Motor neuron (in vitro differentiated cells): ENCODE measurements at places on chromosomes 5 and 9. TPM values are rescaled to one million over a fixed set of nuclear protein-coding genes. Genes with fewer than 3 reads are reported as not detected.

DNA sequence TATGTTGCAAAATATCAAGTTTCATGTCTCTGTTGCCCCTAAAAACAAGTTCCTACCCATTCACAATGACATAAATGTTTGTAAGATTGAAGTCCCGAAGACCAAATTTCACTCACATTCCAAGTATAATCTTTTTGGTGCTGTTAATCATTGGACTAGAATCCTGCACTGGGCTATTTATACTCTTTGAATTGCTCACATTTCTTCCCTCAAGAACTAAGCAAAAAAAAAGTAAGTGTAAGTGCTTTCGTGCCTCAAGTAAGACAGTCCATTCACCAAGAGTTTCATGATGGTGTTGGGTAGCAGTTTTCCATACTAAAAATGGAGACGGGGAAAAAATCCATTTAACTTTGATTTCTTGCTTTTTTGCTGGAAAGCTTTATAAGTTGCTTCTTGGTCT lies 242.3 kb downstream of the EBF1 start:
- no peak for ATAC-seq

DNA sequence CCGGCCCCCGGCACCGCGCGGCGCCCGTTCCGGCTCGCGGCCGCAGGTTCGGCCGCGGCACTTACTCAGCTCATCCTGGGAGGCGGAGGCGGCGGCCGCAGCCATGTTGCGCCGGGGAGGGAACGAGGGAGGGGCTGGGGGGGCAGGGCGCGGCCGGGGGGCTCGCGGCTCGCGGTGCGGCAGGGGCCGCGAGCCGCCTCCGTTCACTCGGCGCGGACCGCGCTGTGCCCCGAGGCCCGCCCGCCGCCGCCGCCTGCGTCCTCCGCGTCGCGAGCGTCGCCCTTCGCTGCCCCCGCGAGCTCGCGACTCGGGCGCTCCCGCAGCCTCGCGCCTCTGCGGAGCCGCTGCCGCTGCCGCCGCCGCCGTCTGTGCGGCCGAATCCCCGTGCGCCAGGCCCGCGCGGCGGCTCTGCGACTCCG lies 735 bp downstream of the ECPAS start:
- ATAC-seq, result no peak

GRCh38 chr9:12439267-12439666 lies 253.9 kb upstream of the TYRP1 start:
- ATAC-seq, result no peak

DNA sequence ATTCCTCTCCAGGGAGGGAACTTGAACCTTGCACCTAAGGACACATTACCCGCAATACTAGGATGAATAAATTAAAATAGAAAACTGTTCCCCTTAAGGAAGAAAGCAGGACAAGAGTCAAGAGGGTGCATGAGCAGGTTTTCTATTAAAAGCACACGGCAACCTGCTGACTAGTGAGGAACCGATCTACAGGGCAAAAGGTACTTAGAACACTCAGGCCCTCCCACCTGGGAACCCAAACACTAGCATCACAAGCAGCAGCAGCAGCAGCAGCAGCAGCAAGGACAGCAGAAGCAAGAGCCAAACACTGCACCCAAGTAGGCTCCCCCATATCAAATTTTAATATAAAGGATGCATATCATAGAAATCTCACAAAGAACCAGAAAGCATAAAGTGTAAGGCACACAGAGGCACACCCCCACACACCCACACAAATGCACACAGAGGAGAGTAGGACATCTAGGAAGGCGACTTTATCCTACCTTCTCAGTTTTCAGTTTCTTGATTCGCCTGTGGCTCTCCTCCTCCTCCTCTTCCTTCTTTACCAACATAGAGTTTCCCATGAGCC lies 2.8 kb downstream of the ZNF608 start:
- ATAC-seq, result no peak

- ATAC-seq, result no peak
Measured at GRCh38 chr5:168420461-168420860, 65.8 kb upstream of the RARS1 start.

DNA sequence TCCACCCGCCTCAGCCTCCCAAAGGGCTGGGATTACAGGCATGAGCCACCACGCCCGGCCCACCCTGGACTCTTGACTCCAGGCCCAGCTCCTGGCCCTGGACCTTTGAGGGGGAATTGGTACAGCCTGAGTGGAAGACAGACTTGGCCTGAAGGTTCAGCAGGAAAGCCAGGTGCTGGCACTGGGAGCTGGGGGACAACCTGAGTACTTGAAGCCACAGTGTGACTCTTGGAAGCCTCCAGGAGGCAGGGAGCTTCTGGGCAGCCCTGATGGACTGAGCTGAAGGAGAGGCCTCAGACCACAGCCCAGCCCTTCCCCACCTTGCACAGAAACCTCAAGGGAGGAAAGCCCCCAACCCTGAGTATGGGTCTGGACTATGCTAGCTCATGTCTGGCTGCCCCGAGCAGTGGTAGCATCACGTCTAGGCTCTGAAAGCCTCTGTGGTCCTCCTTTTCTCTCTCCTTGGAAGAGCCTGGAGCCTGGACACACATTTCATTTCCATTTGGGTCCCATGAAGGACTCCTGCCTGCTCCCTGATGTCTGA lies 54.1 kb downstream of the RASGEF1C start:
- no peak for ATAC-seq

PAIP2 gene
- 52.1 and 56.6 TPM in 2 replicates for total RNA-seq

LHX6 gene
- total RNA-seq, result 0.63 and 2.7 TPM in 2 replicates

ZFYVE16 gene
- 35.8 and 36.4 TPM in 2 replicates for total RNA-seq

CEP120 gene
- total RNA-seq, result 17.9 and 21.6 TPM in 2 replicates
